Activated naive CD8-positive, alpha-beta T cell treated with anti-CD3 and anti-CD28 coated beads, Interleukin-2, amount 10 ng/mL, durations not matched to agents 7 days and 5 days (primary cell): ENCODE measurements at places on chromosomes 3 and 15.

DNA sequence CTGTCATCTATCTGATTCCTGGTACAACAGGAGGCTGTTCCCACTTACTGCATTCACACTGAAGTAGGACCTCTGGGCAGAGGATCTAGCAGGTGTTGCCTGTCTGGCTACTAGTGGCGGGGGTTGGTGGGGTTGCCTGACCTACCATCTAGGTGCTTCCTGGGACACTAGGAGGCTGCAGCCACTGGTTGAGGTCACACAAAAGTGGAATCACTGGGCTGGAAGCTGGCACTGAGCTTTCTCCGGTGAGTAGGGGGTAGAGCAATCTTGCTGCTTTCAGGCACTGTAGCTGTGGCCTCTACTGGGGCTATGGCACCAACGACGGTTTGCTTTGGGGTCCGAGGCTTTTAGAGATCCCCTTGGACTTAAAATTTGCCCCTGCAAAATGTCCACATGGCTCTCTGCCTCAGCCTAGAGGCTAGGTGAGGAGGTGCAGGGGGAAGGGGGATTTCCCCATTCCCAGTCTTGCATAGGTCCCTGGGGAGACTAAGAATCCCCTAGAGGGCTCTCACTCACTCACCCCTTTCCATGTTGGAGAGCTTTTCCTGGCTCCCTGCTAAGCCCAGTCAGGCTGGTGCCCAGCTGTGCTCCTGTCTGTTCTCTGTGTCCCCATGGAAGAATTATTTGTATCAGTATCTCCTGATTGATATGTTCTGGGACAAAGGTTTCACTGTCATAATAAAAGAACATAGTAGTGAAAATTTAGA lies 397.7 kb upstream of the EPHA6 start:
- no peak for DNase-seq

DNA sequence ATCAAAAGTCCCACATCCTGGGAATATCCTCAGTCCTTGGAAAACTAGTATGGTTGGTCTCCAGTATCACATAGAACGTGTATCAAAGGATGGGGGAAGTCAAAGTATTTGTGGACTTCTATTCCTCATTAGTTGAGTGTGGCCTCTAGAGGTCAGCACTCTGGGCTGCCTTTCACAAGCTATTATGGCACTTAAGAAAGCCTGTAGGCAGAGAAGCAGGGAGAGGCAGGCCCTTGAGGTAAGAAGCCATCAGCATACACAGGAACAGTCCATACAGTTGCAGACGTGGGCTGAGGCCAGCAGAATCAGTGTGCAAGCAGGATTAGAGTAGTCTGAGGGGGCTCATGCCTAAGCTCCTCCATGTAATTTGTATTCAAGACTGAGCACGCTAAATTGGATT lies 341.7 kb downstream of the CLSTN2 start:
- no peak for DNase-seq

- no peak for DNase-seq
These were observed 8.6 kb downstream of the VPS8 start for GRCh38 chr3:184820525-184820924.

- no peak for DNase-seq
These were observed 23.8 kb downstream of the NUDT16 start for GRCh38 chr3:131405411-131405810.

GRCh38 chr15:31294067-31294466 lies 32.6 kb upstream of the KLF13 start:
- no peak for DNase-seq

DNA sequence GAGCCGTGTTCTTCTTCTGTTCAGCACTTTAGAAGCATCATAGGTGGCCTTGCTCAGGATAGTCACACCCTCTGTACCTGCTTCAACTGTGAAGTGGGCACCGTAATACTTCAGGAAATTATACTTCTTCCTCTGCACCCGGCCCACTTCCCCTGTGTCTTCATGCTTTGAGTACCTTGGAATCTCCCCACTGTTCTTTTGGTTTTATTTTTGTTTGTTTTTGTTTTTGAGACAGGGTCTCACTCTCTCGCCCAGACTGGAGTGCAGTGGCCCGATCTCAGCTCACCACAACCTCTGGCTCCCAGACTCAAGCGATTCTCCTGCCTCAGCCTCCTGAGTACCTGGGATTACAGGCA lies 1.7 kb downstream of the P2RY14 start:
- DNase-seq: no peak

GRCh38 chr3:136166507-136166906 lies 29.6 kb downstream of the MSL2 start:
- DNase-seq: no peak

- DNase-seq: no peak
These were observed 55.5 kb upstream of the RASGRP1 start for GRCh38 chr15:38620098-38620497.

- no peak for DNase-seq
These were observed 376.3 kb downstream of the PDCD6IP start for GRCh38 chr3:34174740-34175139.

DNA sequence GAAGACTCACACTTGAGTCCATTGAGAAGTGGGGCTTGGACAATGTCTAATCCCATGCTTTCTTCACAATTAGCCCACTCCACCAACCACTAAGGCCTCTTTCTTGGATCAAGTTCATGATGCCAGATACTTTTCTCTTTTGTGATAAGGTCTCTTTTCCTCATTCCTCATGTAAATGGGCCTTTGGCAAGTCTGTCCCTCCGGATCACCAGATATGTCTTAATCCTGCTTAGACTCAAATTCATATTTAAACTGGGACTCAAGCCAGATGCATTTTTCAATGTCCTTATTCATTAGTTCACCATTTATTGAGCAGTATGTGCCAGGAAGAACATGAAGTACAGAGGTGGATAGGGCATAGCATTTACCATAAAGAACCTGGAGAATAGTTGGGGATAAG lies 671.1 kb downstream of the TBL1XR1 start:
- no peak for DNase-seq

DNA sequence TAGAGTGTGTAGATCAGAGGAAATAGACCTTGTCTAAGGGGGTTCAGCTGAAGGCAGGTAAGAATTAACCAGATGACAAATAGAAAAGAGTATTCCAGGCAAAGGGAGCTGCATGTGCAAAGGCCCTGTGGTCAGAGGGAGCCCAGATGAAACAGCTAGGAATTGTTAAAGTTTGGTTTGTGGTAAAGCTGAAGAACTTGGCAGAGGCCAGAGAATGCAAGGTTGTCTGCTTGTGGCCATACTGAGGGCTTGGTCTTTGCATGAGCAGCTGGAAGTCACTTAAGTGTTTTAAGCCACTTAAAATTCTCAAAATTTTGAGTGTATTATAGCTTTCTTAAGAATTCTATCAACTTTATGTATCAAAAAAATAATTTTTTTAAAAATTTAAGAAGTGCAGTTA lies 116.5 kb downstream of the NEK10 start:
- no peak for DNase-seq

GRCh38 chr3:18283680-18284079 lies 141.5 kb downstream of the SATB1 start:
- DNase-seq: no peak

- no peak for DNase-seq
These were observed 11.5 kb upstream of the PARP14 start for GRCh38 chr3:122668930-122669730.

- no peak for DNase-seq
These were observed 94.0 kb downstream of the WDR76 start for GRCh38 chr15:43920815-43921214.

GRCh38 chr3:180433152-180433551 lies 168.8 kb upstream of the TTC14 start:
- no peak for DNase-seq

DNA sequence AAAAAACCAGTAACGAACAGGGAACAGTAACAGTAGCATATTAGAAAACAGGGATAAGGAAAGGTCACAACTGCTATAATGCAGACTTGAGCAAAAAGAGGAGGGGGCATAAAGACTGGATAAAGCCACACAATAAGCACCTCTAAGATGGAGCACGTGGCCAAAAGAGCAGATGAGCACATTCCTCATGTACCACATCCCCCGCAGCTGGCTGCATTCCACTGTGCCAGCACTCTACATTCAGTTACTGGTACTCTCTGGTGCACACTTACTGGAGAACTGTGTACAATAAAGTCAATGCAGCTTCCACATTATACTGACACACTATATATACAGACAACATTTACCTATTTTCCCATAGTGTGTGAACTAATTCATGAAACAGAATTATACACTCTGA lies 64.7 kb downstream of the UBE3A start:
- no peak for DNase-seq

DNA sequence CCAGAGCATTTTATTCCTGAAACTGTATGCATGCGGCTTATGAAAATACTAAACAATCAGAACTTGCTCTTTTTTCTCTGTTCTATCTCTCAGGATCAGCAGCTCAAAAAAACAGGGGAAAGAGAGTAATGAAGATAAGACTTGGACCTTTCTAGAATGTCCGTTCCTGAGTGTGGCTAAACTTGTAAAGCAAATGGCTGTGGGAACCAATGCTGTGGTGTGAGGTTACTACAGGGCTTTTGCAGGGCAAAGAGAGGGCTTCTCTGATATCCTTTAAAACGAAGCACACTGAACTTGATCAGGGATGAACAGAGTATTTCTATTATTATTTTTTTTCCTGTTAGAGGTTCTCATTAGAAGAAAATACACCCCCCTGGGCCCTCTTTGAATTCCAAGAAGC lies 223.4 kb downstream of the THRB start:
- no peak for DNase-seq

DNA sequence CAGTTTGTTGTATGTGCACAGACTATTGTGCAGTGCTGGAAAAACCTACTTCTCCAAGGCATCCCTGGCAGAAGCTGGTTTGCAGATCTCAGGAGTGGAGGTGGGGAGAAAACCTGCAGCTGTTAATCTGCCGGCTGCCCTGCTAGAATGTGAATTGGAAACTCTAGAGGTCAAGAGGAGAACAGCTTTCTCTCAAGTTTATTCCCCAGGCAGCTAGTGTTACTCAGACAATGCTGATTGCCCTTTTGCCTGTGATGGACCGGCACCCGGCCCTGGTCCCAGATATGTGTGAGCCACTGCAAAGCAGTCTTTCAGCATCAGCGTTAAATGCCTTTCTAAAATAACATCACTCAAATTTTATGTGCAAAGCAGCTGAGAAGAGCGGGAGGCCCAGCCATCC lies 129.7 kb upstream of the TPM1 start:
- DNase-seq: no peak

DNA sequence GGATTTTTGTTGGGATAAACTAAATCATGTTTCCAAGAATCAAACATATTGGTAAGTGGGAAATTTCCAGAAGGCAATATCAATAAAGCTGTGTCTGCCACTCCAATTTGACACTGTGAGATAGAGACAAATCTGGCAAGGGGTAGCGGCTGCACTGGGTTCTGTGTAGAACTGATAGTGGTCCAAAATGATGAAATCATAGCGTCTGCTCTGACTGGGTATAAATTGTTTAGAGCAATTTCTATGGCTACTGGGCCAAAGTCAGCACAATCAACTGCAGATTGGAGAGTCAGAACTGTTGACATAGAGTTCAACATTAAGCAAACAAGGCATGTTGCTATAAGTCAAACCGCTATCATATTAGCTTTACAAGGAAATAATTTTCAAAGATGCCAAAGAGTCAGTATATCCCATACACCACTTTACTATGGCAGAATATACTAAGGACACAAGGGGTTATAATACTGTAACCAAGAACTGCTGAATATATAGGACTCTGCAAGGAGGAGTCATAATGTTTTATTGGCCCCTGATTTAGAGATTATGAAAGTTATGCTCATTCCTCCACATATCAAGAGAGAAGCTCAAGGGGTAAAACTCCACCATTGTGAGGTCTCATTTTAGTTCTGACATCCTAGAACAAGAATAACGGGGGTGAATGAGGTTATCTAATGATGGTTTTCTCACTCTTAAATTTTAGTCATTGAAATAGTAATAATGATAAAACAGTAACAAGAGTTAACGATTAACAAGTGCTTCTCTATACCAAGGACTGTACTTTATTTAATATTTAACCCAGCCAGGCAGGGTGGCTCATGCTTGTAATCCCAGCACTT lies 309.7 kb upstream of the GADL1 start:
- DNase-seq: no peak

GRCh38 chr15:74858369-74858740 lies 14.8 kb downstream of the SCAMP2 start:
- DNase-seq: no peak

DNA sequence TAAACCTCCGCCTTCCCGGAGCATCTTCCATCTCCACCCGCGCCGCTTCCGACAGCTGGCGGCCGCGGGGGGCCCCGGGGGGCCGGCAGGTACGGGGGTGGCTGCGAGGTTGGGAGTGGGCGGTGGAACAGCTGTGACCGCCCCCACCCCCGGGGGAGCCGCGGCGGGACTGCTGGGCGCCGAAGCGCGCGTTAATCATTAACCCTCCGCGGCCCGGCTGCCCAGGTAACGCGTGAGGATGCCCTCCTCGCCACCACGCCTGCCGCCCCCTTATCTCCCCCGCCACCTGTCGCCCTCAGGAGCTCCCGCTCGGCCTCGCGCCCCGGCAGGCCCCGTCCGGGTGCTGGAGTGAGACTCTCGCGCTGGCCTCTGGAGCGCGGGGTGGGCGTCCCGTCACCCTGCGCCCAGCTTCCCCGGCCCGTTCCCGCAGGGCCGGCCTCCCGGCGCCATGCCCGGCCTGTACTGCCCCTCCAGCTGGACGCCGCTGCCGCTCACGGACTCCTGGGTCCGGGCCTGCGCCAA lies 757 bp downstream of the VWA5B2 start:
- no peak for DNase-seq

DNA sequence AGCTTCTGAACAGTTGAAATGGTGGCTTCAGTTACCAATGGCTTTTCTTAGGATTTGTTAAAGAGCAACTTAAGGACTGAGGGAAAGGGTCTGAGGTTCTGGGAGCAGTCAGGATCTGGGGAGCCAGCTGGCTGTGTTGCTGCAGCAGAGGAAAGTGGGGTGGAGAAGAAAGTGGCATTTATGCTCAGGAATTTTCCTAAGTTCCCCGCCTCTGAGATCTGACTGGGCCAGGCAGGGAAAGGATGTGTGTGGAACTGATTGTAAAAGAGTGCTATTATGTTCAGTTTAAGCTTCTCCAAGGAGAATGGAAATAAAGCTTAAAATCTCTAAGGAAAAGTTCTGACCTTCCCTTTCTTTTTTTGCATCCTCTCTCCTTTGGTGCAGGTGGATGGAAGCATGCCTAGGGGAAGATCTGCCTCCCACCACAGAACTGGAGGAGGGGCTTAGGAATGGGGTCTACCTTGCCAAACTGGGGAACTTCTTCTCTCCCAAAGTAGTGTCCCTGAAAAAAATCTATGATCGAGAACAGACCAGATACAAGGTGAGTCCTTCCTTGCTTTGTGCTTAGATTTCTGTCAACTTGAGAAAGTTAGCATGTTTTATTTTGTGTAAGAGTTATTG lies 37.8 kb downstream of the IQGAP1 start:
- DNase-seq: no peak

- no peak for DNase-seq
These were observed 7.5 kb upstream of the CHMP2B start for GRCh38 chr3:87219611-87220010.

DNA sequence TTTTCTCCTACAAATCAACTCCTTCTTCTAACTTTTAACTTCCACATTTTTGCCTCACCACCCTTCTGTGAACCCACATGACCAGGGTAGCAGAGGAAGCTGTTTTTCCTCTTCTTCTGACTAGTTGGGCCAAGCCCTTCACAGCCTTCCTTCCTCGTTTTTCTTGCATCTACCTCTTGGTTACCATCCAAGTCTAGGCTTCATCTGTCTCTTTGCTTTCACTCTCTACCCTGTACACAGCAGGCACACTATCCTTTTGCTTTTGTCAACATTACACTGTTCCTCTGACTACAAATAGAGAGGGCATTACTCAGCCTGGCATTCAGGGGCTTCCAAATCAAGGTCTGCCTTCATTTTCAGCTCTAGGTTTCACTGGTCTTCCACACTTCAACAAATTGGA lies 22.0 kb downstream of the SLC9A9 start:
- DNase-seq: no peak
